Activated CD4-positive, alpha-beta memory T cell treated with anti-CD3 and anti-CD28 coated beads, Interleukin-2, amount 10 ng/mL, durations not matched to agents 7 days and 5 days (primary cell): ENCODE measurements at places on chromosomes 11 and 22. TPM values are rescaled to one million over a fixed set of nuclear protein-coding genes. Genes with fewer than 3 reads are reported as not detected.

Gene HINFP
- total RNA-seq: 36.6 TPM

Gene LRRN4CL
- 0.18 TPM for total RNA-seq

GRCh38 chr11:112958670-112959069, 2.5 kb upstream of the NCAM1 start:
- DNase-seq: no peak

DNA sequence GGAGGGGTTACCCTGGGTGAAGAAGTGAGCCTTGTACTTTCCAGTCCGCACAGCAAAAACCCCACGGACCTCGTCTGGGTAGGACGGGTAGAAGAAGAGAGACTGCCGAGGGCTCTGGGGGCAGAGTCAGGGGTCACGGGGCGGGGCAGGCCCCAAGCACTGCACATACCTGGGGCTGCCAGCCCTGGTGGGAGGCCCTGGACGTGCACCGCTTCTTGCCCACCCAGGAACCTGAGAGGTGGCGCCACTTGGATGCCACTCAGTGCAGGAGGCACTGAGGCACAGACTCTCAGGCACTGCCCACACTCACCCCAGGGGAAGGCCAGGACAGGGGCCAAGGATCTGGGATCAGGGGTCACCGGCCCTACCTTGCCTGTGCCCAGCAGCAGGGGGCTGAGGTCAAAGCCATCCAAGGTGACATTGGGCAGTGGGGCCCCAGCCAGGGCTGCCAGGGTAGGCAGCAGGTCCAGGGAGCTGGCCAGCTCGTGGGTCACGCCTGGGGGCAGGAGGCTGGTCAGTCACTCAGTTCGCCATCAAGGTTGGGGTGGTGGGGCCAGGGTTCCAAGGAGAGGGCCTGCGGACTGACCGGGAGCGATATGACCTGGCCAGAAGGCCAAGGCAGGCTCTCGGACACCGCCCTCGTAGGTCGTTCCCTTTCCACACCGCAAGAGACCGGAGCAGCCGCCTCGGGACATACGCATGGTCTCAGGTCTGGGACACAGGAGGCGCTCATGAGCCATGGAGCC, 2.2 kb downstream of the ARSA start:
- DNase-seq: no peak

GRCh38 chr11:115159207-115159606, 345.0 kb downstream of the CADM1 start:
- no peak for DNase-seq

DNA sequence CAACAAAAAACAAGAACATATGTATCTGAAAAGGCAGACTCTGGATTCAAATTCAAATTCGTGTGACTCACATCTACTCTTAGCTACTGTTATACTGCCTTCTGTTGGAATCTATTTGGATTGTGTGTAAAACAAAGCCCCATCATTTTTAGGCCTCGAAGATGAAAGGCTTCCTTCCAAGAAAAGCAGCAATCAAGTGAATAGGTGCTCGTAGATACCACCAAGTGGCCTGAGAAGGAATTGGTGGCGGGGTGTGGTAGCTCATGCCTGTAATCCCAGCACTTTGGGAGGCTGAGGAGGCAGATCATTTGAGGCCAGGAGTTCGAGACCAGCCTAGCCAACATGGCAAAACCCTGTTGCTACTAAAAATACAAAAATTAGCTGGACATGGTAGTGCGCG, 4.2 kb downstream of the GRAMD1B start:
- peak; percentile 52 for DNase-seq
